ENCODE measurements at places on chromosomes 13 and 19. TPM values are rescaled to one million over a fixed set of nuclear protein-coding genes. Genes with fewer than 3 reads are reported as not detected.

- H3K4me1 ChIP-seq = peaks cover 9% of the 10 kb centered on the region
- no peaks in the 10 kb centered on the region for H3K27me3 ChIP-seq
- no peak overlapping the region for H3K27ac ChIP-seq
- no peak for DNase-seq
- H3K36me3 ChIP-seq = peaks cover 10% of the 10 kb centered on the region
Observed at GRCh38 chr19:55347442-55348009, 7.0 kb downstream of the COX6B2 start.

DNA sequence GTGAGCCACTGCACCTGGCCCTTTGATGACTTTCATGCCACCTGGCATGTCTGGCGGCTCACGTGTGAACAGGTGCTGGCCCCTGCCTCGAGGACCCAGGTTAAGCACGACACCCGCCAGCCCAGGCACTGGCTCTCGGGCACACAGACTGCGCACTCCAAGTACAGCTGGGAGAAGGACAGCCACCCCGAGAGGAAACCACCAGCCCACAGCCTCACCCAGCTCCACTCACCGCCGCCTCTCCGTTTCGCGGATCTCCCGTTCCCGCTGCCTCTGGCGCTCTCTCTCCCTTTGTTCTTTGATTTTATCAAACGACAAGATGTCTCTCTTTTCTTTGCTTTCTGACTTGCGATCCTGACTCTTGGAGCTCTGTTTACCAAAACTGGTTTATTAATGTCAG is 27.4 kb upstream of the TINCR start:
- no peak overlapping the region for H3K4me3 ChIP-seq
- DNase-seq = no peak
- H3K27me3 ChIP-seq = no peaks in the 10 kb centered on the region
- H3K27ac ChIP-seq = no peak overlapping the region
- H3K36me3 ChIP-seq = peaks cover 36% of the 10 kb centered on the region
- H3K4me1 ChIP-seq = no peaks in the 10 kb centered on the region

The N4BP2L1 gene
- total RNA-seq = 59.6 TPM

- H3K36me3 ChIP-seq = no peaks in the 10 kb centered on the region
- DNase-seq = no peak
- no peak overlapping the region for H3K4me3 ChIP-seq
- no peaks in the 10 kb centered on the region for H3K4me1 ChIP-seq
- no peak overlapping the region for H3K27ac ChIP-seq
- no peaks in the 10 kb centered on the region for H3K27me3 ChIP-seq
Observed at GRCh38 chr13:97905517-97905916, 48.0 kb upstream of the IPO5 start.

The GPR12 gene
- total RNA-seq = not detected

GRCh38 chr13:20442798-20443381 is 82.8 kb downstream of the CRYL1 start:
- H3K27me3 ChIP-seq = no peaks in the 10 kb centered on the region
- H3K4me3 ChIP-seq = no peak overlapping the region
- H3K27ac ChIP-seq = no peak overlapping the region
- no peaks in the 10 kb centered on the region for H3K4me1 ChIP-seq

DNA sequence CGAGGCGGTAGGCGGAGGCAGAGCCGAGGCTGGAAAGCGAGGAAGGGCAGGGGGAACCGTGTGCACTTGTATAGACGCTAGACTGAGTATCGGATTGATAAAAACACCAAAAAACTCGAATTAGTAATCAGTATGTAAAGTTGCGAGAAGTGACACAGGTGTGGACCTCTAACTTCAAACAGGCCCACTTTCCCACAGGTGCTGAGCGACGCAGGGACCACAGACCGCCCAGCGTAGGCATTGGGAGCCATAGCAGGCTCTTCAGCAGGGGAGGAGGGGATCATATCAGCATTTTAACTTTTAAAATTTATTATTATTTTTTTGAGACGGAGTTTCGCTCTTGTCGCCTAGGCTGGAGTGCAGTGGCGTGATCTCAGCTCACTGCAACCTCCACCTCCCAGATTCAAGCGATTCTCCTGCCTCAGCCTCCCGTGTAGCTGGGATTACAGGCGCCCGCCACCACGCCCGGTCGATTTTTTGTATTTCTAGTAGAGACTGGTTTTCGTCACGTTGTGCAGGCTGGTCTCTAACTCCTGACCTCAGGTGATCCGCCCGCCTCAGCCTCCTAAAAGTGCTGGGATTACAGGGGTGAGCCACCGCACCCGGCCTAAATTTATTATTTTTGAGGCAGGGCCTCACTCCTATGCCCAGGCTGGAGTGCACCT is 574 bp downstream of the VMAC start:
- H3K27ac ChIP-seq = peak overlapping the region; percentile 49
- H3K4me3 ChIP-seq = peak overlapping the region; percentile 72
- peaks cover 7% of the 10 kb centered on the region for H3K36me3 ChIP-seq
- no peaks in the 10 kb centered on the region for H3K4me1 ChIP-seq
- no peak for DNase-seq

- no peak for DNase-seq
- H3K27ac ChIP-seq = no peak overlapping the region
- no peaks in the 10 kb centered on the region for H3K4me1 ChIP-seq
Observed at GRCh38 chr13:44331912-44332851, 41.4 kb upstream of the SERP2 start.

DNA sequence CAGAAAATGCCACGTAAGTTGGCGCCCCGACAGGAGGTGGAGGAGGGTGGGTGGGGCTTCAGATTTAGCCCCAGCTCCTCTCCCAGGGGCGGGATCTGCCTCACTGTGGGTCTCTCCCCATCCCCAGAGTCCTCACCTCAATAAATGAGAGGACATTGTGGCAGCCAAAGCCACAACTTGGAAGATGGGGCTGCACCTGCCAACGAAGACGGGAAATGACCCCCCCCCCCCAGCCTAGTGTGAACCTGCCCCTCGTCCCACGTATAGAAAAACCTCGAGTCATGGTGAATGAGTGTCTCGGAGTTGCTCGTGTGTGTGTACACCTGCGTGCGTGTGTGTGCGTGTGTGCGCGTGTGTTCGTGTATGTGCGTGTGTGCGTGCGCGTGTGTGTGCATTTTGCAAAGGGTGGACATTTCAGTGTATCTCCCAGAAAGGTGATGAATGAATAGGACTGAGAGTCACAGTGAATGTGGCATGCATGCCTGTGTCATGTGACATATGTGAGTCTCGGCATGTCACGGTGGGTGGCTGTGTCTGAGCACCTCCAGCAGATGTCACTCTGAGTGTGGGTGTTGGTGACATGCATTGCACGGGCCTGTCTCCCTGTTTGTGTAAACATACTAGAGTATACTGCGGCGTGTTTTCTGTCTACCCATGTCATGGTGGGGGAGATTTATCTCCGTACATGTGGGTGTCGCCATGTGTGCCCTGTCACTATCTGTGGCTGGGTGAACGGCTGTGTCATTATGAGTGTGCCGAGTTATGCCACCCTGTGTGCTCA is 1.5 kb upstream of the TRAPPC5 start:
- H3K4me3 ChIP-seq = no peak overlapping the region
- DNase-seq = peak; percentile 75
- H3K36me3 ChIP-seq = peaks cover 4% of the 10 kb centered on the region
- peaks cover 41% of the 10 kb centered on the region for H3K27me3 ChIP-seq
- H3K27ac ChIP-seq = no peak overlapping the region

DNA sequence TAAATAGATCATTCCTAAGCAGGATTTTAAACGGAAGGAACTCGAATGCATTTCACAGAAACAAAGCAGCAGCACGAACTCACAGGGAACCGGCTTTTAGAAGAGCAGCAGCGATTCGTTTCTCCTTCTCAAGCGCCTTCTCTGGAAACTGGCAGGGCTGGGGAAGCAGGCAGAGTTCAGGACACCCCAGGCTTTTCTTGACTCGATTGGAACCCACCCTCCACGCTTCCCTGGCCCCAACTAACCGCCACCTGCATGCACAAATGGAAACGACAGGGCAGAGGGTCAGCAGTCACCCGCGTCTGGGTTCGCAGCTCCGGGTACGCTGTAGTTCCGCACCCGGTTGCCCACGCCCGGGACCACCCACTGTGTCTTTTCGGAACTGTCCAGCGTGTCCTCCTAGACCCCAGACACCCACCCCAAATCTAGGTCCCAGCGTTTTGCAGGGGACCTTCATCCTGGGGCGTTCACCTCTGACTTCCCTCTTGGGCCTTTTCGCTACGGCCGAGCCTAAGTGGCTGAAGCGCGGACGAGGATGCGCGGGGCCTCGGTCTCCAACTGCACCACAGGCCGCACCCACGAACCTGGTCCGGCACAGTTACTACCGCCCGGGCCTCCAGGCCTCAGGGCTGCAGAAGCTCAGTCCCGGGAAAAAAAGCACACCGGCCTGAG is 500 bp downstream of the ZFP30 start:
- peak overlapping the region; percentile 80 for H3K27ac ChIP-seq
- peaks cover 2% of the 10 kb centered on the region for H3K36me3 ChIP-seq
- peak; percentile 1 for DNase-seq
- H3K4me3 ChIP-seq = peak overlapping the region; percentile 95

The NCR1 gene
- total RNA-seq = 4.1 TPM

GRCh38 chr13:30413842-30414241 is 8.5 kb upstream of the UBE2L5 start:
- no peaks in the 10 kb centered on the region for H3K27me3 ChIP-seq
- H3K4me3 ChIP-seq = no peak overlapping the region
- H3K36me3 ChIP-seq = no peaks in the 10 kb centered on the region

DNA sequence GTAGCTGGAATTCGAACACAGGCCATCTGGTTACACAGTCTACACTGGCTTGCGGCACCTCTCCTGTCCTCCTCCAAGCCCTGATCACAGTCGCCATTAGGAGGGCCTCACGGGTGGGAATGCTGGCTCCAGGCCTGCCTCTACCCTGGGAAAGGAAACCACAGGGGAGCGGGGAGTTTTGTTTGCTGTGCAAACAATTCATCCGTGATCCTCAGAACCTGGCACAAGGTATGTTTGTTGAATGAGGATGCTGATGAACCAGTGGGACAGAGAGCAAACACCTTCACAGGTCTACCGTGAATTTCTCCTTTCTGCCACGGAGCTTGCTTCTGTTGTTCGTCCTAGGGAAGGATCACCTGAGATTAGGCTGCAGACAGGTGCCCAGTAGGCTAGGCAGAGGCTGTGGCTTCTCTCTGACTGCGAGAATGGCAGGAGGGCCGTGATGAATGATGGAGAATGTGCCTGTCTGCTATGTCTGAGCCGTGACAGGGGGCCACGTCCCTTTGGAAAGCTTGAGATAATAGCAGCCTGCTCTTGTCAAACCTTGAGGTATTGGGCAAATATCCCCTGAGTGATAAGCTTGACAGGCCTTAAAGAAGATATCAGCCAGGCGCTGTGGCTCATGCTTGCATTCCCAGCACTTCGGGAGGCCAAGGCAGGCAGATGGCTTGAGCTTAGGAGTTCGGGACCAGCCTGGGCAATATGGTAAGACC is 36.7 kb downstream of the PIN1 start:
- H3K4me1 ChIP-seq = peaks cover 1% of the 10 kb centered on the region
- no peak overlapping the region for H3K27ac ChIP-seq
- peaks cover 5% of the 10 kb centered on the region for H3K27me3 ChIP-seq
- no peak for DNase-seq
- H3K36me3 ChIP-seq = no peaks in the 10 kb centered on the region

DNA sequence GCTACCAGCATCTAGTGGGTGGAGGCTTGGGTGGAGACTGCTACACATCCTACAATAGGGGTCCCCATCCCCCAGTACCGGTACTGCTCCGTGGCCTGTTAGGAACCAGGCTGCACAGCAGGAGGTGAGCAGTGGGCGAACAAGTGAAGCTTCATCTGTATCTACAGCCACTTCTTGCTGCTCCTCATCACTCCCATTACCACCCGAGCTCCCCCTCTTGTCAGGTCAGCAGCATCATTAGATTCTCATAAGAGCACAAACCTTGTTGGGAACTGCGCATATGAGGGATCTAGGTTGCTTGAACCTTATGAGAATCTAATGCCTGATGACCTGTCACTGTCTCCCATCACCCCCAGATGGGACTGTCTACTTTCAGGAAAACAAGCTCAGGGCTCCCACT is 37.0 kb downstream of the NWD1 start:
- DNase-seq = no peak
- no peak overlapping the region for H3K27ac ChIP-seq
- H3K27me3 ChIP-seq = peaks cover 3% of the 10 kb centered on the region
- no peaks in the 10 kb centered on the region for H3K36me3 ChIP-seq

DNA sequence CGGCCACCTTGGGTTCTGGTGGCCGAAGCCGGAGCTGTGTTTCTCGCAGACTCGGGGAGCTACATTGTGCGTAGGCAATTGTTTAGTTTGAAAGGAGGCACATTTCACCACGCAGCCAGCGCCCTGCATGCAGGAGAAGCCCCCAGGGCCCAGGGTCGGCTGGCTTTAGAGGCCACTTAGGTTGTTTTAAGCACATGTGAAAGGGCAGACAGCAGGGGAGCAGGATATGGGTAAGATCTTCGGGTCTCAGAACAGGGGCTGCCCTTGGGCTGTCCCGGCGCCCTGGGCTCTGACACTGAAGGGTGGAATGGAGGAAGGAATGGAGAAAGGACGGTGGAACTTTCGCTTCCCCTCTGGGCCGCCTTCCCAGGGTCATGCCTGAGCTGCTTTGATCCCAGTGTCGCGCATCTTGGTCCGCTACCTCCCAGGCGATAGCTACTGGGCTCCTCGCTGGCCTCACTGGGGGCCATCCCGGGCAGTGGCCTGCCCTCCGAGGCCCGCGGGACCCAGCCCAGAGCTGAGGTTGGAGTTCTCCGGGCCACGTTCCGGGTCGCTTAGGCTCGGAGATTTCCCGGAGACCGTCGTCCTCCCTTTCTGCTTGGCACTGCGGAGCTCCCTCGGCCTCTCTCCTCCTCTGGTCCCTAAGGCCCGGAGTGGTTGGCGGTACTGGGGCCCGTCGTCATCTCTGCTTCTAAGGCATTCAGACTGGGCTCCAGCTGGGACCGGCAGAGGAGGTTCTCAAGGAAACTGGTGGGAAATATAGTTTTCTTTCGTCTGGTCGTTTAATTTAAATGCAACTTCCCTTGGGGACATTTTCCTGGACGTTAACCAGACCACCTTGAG is 4.3 kb upstream of the POU4F1 start:
- DNase-seq = no peak
- H3K4me1 ChIP-seq = peaks cover 13% of the 10 kb centered on the region
- H3K4me3 ChIP-seq = peak overlapping the region; percentile 33
- no peaks in the 10 kb centered on the region for H3K36me3 ChIP-seq
- no peak overlapping the region for H3K27ac ChIP-seq
- peaks cover 44% of the 10 kb centered on the region for H3K27me3 ChIP-seq

The ZNF112 gene
- 0.33 TPM for total RNA-seq

- H3K4me3 ChIP-seq = no peak overlapping the region
- no peaks in the 10 kb centered on the region for H3K4me1 ChIP-seq
- no peak for DNase-seq
- H3K36me3 ChIP-seq = no peaks in the 10 kb centered on the region
Observed at GRCh38 chr13:33257841-33258807, 27.4 kb downstream of the STARD13 start.

- no peaks in the 10 kb centered on the region for H3K27me3 ChIP-seq
- H3K4me1 ChIP-seq = peaks cover 12% of the 10 kb centered on the region
- H3K4me3 ChIP-seq = no peak overlapping the region
- peak; percentile 28 for DNase-seq
- H3K36me3 ChIP-seq = no peaks in the 10 kb centered on the region
Observed at GRCh38 chr19:45569619-45570421, 14.8 kb downstream of the OPA3 start.

DNA sequence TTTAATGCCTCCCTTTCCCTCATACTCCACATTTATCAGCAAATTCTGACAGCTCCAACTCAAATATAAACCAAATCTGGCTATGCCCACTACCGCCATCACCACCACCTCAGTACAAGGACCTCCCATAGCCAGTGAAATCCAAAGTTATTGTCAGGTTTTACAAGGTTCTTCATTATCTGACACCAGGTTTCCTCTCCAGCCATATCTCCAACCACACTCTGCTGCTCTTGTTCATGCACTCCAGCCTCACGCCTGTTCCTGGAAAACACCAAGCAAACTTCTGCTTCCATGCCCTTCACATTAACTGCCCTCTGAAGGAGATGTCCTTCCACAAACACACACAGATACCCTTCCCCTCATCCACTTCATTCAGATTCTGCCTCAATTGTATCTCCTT is 102.2 kb upstream of the MIR17HG start:
- H3K36me3 ChIP-seq = no peaks in the 10 kb centered on the region
- no peak overlapping the region for H3K27ac ChIP-seq
- DNase-seq = no peak
- peaks cover 8% of the 10 kb centered on the region for H3K27me3 ChIP-seq
- no peaks in the 10 kb centered on the region for H3K4me1 ChIP-seq
